Activated naive CD4-positive, alpha-beta T cell treated with anti-CD3 and anti-CD28 coated beads for 36 hours (primary cell): ENCODE measurements at places on chromosomes 12 and 14. TPM values are rescaled to one million over a fixed set of nuclear protein-coding genes. Genes with fewer than 3 reads are reported as not detected.

Gene NR4A1
- 64.8 TPM for total RNA-seq

Gene SSTR1
- not detected for total RNA-seq

Gene FBLN5
- 1.2 TPM for total RNA-seq

DNA sequence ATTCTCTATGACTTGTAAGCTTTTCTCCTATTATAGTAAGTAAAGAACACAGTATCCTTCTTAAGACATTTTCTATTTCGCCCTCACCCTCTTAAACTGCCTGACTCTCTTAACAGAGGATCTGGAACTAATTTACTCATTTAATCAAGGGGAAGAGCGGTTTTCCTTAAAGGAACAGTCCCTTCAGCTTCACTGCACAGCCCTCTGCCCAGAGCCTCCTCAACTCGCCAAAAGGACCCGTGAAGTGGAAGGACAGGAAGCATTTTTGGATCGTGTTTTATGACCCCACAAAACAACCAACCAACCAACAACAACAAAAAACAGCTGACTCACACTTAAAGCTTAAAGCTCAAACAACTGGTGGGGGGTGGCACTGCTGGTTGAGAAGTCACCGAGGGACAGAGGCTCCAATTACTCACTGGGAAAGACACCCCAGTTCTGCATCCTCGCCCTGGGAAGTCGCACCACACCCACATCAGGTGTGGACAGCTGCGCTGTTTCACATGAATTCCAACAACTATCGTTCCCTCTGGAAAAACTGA lies 35.7 kb downstream of the NID2 start:
- no peak for DNase-seq

DNA sequence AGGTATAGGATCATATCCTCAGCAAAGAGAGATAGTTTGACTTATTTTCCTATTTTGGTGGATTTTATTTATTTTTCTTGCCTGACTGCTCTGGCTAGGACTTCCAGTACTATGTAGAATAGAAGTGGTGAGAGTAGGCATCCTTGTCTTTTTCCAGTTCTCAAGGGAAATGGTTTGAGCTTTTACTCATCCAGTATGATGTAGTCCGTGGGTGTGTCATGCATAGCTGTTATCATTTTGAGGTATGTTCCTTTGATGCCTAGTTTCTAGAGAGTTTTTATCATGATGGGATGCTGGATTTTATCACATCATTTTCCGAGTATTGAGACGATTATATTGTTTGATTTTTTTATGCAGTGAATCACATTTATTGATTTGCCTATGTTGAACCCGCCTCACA lies 97.2 kb downstream of the MGAT4C start:
- no peak for DNase-seq

- DNase-seq = no peak
Observed at GRCh38 chr14:98321841-98322240, 950.2 kb downstream of the BCL11B start.

- no peak for DNase-seq
Observed at GRCh38 chr14:75861161-75861621, 120.6 kb downstream of the TGFB3 start.

DNA sequence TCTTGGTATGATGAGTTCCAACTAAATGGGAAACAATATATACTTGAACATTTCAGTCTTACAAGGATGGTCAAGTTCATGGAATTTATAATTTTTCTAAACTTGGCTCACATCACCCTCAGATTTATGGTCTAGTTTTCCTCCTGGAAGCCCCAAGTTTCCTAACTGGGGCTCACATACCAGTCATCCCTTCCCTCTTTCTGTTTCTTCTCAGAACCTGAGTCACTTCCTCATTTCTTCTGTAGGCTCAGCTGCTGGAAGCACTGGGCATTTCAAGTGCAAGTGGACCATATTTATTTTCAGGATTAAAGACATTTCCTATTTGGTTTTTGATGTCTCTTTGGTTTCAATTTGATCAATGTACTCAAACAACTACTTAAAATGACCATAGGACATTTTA lies 55.4 kb downstream of the GRIP1 start:
- no peak for DNase-seq
